T-helper 2 cell (primary cell): ENCODE measurements at places on chromosomes 6 and 20.
A peak's percentile ranks its signal among the peaks of the same experiment; 100 is the strongest.

GRCh38 chr20:8663424-8663823 is 405.5 kb upstream of the PLCB4 start:
- no peak for DNase-seq

- DNase-seq, result no peak
These were observed 9.3 kb downstream of the SLC22A1 start for GRCh38 chr6:160130729-160131484.

DNA sequence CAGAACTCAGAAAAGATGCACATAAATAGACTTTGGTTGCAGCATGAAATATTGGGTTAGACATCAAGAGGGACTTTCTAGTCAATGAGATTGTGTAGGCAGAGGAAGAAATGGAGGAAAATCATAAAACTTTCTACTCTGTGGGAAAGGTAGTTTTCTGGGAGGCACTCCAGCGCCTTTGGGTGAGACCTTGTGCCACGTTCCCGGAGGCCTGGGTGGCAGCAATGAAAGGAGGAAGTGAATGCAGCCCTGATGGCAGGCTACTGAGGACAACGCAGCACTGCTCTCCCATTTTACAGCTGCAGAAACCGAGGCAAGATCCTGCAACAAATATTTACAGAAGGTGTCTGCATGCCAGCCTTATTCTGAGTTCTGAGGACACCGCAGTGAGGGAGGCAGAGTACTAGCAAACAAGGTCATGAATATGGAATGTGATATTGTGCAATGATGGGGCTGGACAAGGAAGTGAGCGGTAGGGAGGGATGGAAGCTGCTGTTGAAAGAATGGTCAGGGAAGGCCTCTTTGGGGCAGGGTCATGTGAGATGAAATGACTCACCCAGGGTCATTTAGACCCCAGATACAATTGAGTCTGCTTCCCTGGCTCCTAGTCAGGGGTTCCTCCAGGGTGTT is 159.1 kb downstream of the TFAP2C start:
- no peak for DNase-seq

DNA sequence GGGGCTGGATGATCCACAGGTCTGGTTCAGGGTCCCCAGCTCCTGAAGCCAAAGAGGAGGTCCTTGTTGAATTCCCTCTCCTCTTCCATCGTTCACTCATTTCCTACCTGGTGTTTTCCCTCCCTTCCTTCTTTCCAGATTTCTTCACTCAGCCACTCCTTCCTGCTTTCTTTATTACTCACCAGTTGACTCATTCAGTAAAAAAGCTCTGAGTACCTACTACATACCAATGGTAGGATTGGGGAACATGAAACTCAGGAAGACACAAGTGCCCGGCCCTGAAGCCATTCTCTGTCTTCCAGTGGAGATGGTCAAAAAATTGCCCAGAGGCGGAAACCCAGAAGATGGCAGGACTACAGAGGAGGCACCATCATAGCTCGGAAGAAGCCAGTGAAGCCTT is 11.9 kb upstream of the NSFL1C start:
- DNase-seq, result no peak

DNA sequence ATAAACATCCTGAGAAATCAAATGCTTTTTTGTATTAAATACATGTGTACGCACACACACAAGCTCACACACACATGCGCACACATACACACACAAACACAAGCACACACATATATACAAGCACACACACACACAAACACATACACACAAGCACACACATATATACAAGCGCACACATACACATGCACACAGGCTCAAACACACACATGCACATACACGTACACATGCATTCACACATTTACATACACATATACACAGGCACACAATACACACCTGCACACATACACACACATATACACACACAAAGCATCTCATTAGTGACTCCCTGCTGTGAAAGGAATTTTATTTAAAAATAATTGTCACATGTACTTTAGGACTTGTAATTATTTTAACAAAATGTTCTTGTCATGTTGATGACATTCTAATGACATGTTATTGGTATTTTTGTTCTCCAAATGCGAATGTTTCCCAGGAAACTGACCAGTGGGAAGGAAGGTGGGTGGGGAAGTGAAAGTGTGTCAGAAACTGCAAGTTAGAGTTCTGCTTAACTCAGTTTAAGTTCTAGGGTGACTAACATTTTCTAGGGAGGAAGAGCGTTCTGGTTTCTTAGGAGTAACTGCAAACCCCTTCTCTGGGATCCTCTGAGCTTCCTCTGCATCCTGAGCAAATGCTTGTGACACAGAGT is 113.9 kb upstream of the ZNF217 start:
- DNase-seq, result no peak

GRCh38 chr20:63979557-63980316 is at the start of gene SAMD10:
TSS of gene SAMD10 (minus strand) at chr20:63979642. CDS start at chr20:63979467, 175 bp downstream.
- DNase-seq, result peak; percentile 39

- DNase-seq, result no peak
These were observed at the start of gene PRELID3B for GRCh38 chr20:59042151-59042795. TSS of gene PRELID3B (minus strand) at chr20:59042786. CDS start at chr20:59042730, 56 bp downstream.

DNA sequence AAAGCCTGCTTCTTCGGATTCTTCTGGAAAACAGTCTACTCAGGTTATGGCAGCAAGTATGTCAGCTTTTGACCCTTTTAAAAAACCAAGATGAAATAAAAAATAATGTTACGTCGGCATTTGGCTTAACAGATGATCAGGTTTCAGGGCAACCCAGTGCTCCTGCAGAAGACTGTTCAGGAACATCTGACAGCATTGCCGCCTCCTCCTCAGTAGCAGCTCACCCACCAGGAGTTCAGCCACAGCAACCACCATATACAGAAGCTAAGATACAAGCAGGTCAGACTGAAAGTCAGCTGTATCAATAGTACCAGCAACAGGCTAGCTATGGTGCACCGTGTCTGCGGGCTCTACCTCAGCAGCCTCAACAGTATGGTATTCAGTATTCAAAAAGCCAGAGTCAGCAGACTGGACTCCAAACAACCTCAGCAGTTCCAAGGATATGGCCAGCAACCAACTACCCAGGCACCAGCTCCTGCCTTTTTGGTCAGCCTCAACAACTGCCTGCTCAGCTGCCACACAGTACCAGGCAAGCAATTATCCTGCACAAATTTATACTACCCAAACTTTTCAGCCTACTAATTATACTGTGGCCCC is 51.9 kb downstream of the BTBD9 start:
- DNase-seq, result no peak

DNA sequence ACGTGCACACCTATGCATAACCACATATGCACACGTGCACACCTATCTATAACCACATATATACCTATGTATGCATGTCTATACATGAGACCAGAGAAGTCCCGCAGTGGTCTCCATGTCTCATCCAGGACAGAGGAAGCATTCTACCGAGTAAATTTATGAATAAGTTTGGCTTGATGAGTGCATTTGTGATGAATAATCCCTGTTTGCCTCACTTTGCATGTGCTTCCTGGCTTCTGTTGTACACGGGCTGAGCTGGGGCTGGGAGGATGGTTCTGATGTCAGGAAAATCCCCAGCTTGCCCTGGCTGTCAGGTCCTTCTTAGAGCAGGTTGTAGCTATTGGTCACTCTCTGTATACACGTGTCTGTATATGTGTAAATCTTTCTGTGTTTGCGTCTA is 157.6 kb upstream of the RPS6KA2 start:
- DNase-seq, result no peak

- peak; percentile 36 for DNase-seq
These were observed 670 bp downstream of the NCOA5 start for GRCh38 chr20:46089167-46089416.

DNA sequence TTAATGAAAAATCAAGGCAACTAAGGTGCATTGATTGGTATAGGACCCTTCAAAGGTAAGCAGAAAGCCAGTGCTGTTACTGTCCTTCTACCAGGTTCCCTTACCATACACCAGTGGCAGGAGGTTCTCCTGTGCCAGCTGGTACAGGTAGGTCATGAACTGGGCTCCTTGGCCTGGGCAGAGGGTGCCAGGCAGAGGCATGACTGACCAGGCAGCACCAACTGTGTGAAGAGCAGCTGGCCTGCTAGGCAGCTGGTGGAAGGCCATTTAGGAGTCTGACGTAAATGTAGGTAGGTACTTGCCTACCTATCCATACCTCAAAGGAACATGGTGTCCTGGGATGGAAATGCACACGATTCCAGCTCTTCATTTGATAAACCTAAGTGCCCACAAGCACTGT is 23.3 kb downstream of the PCNA start:
- no peak for DNase-seq

DNA sequence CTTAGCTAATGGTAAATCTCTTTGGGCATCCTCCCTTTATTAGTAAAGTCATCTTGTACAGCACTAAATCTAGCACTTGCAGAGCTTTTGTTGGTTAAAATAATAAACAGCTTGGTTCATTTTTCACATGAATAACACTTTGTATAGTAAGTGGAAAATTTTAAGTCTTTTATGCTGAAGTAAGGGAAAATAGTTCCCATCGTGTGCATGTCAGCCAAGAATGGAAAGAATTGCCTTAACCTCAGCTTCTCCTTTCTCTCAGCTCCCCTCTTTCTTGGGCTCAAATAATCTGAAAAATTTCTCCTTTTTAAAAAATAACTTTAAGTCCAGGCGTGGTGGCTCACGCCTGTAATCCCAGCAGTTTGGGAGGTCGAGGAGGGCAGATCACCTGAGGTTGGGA is 16.6 kb downstream of the SNRPC start:
- no peak for DNase-seq

DNA sequence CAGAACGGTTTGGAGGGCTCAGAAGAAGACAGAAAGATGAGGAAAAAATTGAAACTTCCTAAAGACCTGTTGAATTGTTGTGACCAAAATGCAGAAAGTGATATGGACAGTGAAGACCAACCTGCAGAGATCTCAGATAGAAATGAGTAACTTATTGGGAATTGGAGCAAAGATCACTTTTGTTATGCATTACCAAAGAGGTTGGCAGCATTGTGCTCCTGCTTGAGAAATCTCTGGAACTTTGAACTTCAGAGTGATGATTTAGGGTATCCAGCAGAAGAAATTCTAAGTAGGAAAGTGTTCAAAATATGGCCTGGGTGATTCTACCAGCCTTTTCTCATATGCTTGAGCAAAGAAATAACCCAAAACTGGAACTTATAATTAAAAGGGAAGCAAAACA is 136.0 kb downstream of the GJA1 start:
- no peak for DNase-seq
